ENCODE measurements at places on chromosomes 4 and X.

- DNase-seq, result no peak
These were observed 59.4 kb downstream of the QRFPR start for GRCh38 chr4:121321466-121321865.

DNA sequence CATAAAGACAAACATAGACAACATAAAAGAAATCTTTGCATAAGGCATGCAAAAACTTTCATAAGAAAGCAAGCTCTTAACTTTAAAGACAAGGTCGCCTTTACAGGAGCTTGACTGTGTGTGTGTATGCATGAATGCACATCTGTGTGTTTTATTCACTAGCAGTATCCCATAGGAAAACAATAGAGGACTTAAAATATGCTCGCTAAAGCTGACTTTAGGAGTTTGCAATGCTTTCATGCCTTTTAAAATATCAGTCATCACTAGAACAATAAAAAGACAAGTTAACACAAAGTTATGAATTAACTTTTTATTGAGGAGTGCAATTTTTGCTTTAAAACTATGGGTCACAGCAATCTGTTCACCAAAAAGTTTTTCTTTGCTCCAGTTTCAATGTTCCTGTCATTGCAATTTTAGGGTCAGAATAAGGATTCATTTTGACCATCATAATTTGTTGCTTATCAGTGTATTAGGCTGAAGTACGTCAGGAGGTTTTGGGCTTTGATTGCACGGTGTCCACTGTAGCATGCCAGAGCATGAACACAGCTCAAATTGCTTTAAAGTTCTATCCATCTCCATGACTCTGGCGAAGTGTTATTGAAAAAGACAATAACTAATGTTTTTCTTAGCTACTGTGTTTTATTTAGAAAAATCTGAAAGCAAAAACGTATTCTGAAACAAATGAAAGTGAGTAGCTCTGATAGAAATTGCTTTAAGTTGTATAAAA lies 36.9 kb downstream of the ANXA10 start:
- no peak for DNase-seq

- DNase-seq, result no peak
These were observed 1.6 kb upstream of the WNK3 start for GRCh38 chrX:54359408-54359807.

DNA sequence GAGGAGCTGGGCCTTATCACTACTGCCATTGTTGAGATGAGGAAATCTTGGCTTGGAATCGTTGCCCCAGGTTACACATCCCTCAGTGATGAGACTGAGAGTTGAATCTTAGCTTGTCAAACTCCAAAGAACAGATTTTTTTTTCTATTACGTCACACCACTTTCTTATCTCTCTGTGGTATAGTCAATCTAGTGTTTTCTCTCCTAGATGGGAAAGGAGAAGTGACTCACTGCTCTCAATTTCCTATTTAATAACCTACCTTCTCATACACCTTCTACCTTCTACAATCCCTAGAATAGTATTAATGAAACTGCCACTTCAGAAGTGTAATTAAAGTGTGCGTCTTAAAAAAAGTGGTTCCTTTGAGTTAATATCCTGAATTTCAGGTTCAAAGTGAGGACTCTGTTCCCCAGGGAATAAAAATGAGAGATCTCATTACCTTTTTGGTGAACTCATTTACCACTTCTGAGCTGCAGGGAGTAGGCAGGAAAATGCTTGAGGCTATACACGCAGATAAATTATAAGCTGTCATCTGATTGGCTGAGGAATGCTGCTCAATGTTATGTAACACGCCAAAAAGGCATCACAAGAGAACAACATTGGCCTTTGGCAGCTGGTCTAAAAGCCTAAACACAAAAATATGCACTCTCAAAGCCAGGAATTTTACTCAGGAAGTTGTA lies 59.3 kb downstream of the MAD2L1 start:
- DNase-seq, result no peak

DNA sequence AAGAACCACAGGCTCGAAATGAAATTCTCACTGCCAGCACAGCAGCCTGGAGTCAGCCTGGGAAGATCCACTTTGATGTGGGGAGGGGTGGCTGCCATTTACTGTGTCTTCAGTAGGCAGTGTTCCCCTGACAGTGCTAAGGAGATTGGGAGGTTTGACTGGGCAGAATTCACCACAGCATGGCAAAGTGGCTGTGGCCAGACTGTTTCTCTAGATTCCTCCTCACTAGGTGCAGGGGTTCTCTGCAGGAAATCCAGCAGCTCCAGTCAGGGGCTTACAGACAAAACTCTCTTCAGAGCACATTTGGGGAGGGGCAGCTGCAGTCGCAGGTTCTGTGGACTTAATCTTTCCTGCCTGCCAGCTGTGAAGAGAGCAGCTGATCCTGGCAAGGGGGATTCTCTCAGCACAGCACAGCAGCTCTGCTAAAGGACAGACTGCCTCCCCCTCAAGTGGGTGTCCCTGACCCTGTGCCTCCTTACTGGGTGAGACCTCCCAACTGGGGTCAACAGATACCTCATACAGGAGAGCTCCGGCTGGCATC lies 1174.0 kb downstream of the RAPGEF2 start:
- no peak for DNase-seq

DNA sequence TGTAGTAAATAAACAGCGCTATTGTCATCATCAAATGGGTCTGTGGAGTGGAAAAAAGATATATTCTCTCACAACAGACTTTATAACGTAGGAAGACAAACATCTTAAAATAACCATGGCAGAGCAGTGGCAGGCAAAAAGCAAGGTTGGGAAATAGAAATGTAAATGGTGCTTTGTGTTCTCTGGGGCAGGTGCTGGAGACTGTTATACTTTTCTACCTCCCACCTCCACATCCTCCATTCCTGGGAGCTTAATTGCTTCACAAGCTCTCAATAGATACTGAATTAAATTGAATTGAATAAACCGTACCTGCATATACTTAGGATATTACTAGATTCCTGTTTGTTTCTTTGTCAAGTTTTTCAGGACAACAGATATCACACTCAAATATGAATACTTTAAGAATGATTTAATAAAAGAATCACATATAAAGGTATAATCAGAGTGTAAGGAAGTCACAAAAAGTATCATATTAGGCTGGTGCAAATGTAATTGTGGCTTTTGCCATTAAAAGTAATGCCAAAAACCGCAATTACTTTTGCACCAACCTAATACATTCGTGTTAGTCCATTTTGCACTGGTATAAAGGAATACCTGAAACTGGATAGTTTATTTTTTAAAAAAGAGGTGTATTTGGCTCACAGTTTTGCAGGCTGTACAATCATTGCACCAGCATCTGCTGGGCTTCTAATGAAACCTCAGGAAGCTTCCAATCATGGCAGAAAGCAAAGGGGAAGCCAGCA lies 367.3 kb downstream of the GRIA2 start:
- no peak for DNase-seq

GRCh38 chr4:53183754-53184153 lies 182.1 kb downstream of the SCFD2 start:
- DNase-seq, result no peak

DNA sequence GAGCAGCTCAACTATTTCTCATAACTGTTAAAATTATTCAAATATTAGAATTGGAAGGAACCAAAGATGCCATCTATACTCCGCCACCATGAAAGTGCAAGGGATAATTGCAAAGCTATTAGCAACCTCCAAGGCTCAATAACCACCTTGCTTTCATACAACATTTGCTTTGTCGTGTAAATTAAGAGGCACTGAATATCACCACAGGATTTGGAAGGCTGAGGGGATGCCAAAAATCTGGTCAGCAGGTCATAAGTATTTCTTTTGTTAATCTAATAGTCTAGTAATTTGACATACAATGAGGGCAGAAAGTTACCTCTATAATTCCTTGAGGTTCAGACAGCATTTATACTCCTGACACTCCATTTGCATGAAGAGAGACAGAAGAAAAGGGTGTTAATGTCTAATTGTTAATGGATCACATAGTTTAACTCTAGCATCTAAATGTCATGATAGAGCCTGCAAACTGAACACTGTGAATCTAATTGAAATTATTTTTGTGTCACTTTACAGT lies 200.9 kb upstream of the DIAPH2 start:
- DNase-seq, result no peak

GRCh38 chr4:70703619-70704214 lies 15.4 kb downstream of the UTP3 start:
- DNase-seq, result peak; percentile 23

GRCh38 chr4:37826295-37827029 lies at the start of gene PGM2:
Gene PGM2 (plus strand): TSS chr4:37826686. CDS start chr4:37826733, 47 bp downstream.
- DNase-seq, result peak; percentile 94

GRCh38 chrX:1610166-1610565 lies 4.7 kb upstream of the ASMT start:
- no peak for DNase-seq

DNA sequence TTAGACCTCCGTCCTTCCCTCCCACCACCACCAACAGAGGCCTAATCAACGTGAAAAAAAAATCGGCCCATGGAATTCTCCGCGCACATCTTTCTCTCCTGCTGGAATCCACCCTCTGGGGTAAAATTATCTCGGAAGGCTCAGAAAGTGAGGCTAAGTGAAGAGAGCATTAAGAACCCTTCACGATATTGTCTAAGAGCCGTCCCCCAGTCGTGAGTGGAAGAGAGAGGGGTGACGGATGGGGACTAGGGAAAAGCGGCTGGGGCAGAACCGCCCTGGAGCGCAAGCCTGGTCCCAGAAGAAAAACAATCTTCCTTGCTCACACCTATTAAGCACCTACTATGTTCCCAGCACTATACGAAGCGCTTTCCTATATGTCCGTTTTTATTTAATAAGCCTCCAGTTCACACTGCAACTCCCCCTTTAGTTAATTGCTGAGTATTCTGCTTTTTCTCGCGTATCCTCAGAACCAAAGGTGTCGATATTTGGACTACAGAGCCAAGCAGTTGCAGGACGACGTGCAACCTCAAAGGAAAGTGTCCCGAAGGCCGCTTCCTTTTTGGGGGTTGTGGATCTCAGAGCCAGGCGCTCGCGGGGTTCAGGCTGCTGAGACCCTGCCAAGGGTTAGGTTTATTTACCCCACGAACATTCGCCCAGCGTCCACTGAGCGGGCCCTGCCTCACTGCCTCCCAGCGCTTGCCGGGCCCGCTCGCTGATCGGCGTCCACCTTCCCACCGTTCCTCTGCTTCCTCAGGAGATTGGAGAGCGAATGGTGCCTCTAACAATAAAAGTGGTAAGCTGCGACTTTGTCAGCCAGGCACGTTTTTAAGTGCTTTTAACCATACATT lies 889 bp downstream of the MGARP start:
- no peak for DNase-seq

GRCh38 chr4:113699772-113700171 lies 61.8 kb downstream of the CAMK2D start:
- DNase-seq, result no peak

Data from hematopoietic multipotent progenitor cell treated with erythropoietin and hydrocortisone succinate and interleukin-3 and kit ligand, for 6 days (in vitro differentiated cells).